Mammary epithelial cell (primary cell): ENCODE measurements at places on chromosomes 7 and 10.

DNA sequence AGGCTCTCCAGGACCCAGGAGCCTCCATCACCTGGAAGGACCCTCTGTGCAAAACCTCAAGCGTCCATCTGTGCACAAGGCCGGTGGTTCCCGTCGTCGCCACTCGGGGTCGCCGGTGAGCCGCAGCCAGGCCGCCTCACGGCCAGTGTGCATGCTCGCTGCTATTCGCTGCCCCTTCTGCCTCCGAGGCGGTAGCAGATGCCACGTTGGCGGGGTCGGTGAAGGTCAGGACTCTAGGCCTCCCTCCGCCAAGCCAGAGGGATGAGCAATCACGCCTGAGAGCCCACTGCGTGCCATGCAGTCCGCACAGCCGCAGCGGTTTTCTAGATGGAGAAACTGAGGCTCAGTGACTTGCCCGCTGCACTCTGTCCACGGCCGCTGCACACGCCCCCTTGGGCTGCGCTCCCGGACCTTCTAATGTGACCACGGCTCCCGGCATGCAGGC lies 5.7 kb downstream of the UPK3B start:
- no peak for DNase-seq

- no peak for DNase-seq
Measured at GRCh38 chr10:75286901-75287300, 51.1 kb upstream of the COMTD1 start.

DNA sequence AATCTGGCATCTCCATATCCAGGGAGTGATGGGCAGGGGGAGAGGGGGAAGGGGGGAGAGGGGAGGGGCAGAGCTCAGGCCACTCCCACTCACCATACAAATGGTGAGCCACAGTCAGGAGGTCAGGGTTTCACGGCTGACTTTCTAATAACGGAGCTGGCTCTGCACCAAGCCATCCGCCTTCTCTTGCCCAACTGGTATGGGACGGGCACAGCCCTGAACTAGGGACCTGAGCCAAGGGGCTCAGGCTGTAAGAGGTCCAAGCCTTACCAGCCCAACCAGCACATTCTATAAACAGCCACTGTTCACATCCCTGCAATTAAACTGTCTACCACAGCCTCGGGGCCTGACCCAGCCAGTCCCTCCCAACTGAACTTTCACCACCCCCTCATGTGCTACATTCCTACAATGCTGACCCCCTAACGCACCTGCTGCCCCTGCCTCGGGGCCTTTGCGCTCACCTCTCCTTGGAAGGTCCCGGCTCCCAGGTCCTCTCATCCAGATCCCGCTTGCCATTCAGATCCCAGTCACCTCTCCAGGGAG lies 32.5 kb downstream of the RGS10 start:
- no peak for DNase-seq

DNA sequence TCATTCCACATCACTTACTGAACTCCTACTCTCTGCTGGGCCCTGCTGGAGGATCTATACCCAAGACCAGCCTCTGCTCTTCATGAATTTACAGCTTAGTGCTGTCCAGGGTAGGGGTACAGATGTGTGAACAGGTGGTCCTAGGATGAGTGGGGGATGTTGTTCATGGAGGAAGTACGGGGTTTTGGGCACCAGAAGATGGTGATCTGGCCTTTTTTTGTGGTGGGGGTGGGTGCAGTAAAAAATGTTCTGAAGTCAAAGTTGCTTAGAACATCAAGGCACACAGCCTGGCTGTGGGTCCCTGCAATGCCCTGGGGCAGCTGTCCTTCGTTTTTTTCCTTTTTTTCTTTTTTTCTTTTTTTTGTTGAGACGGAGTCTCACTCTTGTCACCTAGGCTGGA lies 34.2 kb upstream of the GNA12 start:
- no peak for DNase-seq

DNA sequence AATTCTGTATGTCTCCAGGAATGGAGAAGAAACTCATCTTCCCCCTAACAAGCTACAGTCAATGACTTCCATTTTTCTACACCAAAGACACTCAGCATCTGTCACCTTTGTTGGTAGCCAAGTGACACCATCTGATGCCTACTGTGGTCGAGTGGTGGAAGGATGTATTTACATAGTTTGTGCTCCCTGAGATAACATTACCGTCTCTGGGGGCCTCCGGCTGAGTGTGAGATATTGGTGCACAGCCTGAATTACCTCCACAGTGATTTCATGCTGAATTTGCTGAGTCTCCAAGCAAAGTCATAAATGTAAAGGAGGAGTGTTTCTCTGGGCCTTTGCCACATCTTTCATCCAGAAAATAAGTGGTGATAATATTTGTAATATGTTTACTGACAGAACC lies 114.0 kb downstream of the GRID1 start:
- no peak for DNase-seq

- DNase-seq, result no peak
Measured at GRCh38 chr7:78792624-78793023, 660.8 kb downstream of the MAGI2 start.

DNA sequence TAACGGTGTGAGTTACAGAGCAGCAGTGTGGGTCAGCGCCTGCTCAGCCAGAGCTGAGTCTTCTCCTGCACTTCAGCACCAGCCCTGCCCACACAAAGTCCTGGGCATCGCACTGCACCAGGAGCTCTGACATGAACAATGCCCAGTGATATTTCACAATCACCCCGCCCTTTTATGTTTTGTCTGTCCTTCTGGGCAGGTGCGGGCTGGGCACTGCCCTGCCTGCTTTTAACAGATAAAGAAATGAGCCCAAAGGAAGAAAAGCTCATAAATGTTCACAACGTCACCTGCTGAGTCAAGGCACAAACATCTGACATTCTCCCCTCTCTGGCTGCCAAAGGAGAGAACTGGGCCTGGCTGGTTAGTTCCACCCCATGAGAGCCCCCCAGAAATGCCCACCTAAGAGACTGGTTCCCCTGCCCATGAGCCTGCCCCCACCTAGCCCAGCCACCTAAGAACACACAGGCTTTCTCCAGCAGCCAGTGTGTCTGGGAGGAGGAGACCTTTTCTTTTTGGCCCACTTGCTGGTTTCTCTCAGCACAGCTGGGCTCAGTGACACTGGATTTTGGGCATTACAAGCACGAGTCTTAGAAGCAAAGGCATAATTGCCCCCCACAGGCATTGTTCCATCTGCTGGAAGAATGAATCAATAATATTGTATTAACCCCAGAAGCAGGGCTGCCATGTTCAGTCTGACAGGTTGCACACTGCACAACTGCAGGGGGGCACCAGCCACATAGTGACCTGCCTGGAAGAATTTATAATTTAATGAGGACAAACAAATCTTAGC lies 22.3 kb downstream of the CALML3 start:
- DNase-seq, result peak; percentile 96

DNA sequence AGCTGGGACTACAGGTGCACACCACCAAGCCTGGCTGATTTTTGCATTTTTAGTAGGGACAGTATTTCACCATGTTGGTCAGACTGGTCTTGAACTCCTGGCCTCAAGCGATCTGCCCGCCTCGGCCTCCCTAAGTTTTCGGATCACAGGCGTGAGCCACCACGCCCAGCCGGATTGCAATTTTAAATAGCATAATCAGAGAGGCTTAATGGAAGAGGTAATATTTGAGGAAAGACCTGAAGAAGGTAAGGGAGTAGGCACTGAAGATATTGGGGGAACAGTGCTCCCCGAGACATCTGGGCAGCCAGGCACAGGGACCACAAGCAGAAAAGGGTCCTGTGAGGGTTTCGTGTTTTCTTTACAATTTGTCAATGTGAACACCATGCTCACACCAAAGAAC lies 61.4 kb upstream of the USP6NL start:
- DNase-seq, result no peak

GRCh38 chr7:69698109-69698825 lies 100.0 kb downstream of the AUTS2 start:
- DNase-seq, result no peak

DNA sequence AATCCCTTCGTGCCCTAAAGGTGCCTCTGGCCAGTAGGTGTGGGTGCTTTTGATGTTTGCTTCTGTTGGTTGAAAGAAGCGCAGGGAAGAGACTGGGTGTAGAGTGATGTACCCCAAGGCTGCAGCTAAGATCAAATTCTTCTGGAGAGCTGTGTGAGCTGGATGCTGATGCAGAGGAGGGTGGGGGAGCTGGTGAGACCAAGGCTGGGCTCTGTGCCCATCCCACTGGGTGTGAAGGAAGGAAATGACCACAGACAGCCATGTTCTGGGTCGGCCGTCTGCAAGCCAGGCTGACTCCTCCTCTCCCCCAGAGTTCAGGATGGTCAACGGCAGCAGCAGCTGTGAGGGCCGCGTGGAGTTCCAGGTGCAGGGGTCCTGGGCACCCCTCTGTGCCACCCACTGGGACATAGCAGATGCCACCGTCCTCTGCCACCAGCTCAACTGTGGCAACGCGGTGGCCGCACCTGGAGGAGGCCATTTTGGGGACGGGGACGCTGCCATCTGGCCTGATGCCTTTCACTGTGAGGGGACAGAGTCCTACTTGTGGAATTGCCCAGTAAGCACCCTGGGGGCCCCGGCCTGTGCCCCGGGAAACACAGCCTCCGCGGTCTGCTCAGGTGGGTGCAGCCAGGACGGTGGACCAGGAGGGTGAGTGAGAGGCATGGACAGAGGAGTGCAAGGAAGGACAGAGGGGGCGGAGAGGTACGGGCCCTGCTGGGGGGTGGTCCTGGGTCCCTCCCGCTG lies 5.1 kb downstream of the SCART1 start:
- no peak for DNase-seq

- no peak for DNase-seq
Measured at GRCh38 chr10:10605551-10606081, 412.1 kb upstream of the CELF2 start.

DNA sequence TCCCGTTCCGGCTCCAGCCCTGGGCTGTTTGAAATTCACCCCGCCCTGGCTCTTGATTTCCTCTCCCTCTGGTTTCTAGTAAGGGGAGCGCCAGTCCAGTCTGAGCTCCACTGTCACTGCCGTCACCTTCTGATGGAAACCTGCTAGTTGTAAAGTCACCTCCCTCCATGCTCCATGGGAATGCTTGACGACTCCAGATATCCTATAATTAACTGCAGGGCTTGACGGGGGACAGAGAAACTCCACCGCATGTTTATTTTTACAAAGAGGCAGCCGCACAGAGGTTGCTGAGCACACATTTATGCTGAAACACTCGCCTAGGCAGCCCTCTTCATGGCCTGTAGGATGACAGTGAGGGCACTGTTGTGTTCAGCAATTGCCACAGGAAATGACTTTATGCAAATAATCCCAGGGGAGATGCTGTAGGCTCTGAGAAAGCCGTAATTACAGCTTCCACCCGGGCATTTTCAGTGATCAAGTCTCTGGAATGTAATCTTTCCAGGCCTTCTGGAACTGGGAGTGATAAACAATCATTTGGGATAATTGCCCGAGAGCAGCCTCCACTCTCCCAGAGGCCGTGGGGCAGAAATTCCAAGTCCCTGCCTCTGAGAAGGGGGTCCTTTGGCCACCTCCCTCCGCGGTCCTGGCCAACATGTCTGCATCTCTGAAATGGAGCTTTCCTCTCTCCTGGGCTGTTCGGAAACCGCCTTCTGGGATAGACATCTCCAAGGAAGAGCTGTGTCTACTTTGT lies 300.5 kb downstream of the KLF6 start:
- no peak for DNase-seq

DNA sequence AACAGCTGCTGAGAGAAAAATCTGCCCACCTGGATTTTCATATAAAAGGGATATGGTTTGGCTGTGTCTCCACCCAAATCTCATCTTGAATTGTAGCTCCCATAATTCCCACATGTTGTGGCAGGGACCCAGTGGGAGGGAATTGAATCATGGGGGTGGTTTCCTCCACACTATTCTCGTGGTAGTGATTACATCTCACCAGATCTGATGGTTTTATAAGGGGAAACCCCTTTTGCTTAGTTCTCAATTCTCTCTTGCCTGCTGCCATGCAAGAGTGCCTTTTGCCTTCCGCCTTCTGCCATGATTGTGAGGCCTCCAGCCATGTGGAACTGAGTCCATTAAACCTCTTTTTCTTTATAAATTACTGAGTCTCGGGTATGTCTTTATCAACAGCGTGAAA lies 20.8 kb upstream of the MKI67 start:
- peak; percentile 21 for DNase-seq

DNA sequence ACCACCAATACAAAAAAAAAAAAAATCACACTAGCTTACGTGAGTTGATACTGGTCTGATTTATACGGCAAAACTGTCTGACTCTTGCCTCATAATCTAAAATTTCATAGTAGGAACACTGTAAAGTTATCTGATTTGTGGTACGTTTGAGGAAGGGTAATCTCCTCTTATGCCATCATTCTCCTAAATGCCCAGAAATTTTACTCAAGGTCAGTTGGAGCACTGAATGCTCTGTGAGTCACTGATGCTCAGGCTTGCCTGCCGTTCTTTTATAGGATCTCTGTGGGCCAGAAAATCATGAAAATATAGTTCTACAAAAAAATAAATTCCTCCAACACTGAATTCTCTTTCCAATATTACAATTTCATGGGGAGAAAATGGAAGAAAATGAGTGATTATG lies 135.7 kb downstream of the PDE1C start:
- DNase-seq, result no peak

DNA sequence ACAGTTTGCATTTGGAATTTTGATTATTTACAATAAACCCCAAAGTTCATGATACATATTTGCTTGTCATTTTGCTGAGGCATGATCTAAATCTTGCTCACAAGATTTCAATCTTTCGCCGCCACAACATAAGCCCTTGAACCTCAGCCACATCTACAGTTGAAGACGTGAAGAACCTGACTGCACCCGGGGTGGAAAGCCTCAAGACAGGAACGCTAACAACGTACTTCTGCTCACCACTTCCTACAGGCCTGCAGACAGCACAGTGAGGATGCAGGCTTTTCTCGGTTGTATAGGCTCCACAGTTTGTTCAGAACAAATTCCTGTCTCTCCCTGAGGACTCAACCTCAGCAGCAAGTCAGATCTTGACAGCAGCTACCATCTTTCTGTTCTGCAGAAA lies 393.8 kb upstream of the PRKCQ start:
- DNase-seq, result no peak

DNA sequence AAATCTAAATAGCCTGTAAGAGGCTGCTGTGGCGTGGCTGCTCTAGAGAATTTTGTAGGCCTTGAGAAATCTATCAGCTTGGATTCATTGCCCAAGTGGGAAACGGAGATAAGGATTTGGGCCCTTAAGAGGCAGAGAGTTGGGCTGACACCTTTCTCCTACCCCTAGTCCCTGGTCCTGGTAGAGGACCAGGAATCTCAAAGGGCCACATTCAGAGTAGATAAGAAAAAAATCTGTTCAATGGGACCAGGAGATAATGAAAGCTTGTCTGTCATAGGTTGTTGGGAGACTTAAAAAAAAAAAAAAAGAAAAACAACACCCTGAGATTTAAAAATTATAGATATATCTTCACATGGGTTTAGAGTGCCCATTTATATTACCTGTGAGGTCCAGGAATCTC lies 17.8 kb downstream of the TMEM209 start:
- DNase-seq, result no peak

GRCh38 chr7:156434706-156435105 lies 205.9 kb upstream of the RNF32 start:
- DNase-seq, result no peak

- no peak for DNase-seq
Measured at GRCh38 chr10:8403711-8404371, 349.4 kb downstream of the GATA3 start.

DNA sequence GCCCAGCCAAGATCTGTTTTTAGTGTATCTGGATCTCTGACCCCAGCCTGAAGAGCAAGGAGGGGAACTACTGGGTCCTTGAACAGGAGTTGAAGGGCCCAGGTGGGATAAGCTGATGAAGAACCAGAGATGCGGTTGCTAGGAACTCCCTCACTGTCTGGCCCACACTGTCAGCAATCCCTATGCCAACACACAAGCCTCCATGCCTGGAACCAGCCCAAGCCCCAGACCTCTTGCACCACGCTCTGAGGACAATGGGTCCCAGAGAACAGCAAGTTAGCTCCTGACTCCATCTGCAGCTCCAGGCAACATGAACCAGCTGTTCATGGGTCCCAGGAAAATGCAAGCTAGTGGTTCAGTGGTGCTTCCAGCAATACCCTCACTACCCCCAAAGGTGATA lies 2.4 kb downstream of the NAT16 start:
- no peak for DNase-seq
